Neural crest cell (in vitro differentiated cells): ENCODE measurements at places on chromosomes 5 and 9. TPM values are rescaled to one million over a fixed set of nuclear protein-coding genes. Genes with fewer than 3 reads are reported as not detected.

GRCh38 chr9:122339579-122339978 is 31.2 kb upstream of the PTGS1 start:
- H3K36me3 ChIP-seq: no peaks in the 10 kb centered on the region
- H3K27me3 ChIP-seq: peaks cover 25% of the 10 kb centered on the region
- H3K27ac ChIP-seq: no peak overlapping the region
- H3K4me1 ChIP-seq: peaks cover 5% of the 10 kb centered on the region
- no peak overlapping the region for H3K4me3 ChIP-seq

DNA sequence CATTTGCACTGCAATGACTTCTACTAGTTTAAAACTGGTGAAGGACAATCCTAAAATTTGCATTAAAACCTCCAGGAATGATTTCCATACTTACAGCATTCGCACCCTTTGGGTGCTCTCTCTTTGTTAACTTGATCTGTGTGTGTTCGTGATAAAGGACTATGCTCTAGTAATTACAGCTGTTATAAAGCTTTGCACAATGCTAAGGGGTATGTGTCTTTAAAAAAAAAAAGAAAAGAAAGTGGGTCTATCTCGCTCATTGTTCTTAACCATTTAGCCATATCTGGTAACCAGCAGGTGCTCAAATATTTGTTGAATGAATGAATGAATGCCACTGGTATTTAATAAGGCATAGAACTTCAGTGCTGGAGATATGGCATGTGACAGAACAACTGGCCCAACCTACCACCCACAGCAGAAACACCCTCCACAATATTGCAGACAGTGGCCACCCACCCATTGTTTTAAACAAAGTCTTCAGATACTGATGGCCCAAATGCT is 8.7 kb downstream of the TRIM36 start:
- peaks cover 36% of the 10 kb centered on the region for H3K36me3 ChIP-seq
- no peak overlapping the region for H3K4me3 ChIP-seq
- H3K27me3 ChIP-seq: no peaks in the 10 kb centered on the region
- H3K4me1 ChIP-seq: no peaks in the 10 kb centered on the region
- no peak for DNase-seq

SPATA6L gene
- 0.44 and 1.3 TPM in 2 replicates for total RNA-seq

SPATA31E1 gene
- 0.16 and 0.21 TPM in 2 replicates for total RNA-seq

ITGA1 gene
- 2.2 and 3.0 TPM in 2 replicates for total RNA-seq

SLC34A3 gene
- total RNA-seq: not detected in 2 replicates

DNA sequence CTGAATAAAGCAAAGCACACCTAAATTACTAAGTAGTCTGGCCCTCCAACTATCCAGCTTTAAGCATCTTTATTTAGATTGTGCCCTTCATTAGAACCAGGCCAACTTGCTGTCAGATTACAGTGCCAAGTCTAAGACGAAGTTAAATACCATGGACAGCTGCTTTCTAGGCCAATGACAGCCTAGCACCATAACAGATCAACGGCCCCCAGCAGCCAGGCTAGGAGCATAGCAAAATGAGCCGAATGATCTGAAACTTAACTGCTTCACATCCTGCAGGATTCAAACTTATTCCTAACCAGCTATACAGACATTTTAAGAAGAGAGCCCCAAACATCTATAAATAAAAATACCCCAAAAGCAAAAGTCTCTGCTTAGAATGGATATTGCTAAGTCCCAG is 6.8 kb downstream of the SLC24A2 start:
- DNase-seq: no peak
- H3K27ac ChIP-seq: no peak overlapping the region
- H3K4me1 ChIP-seq: peaks cover 3% of the 10 kb centered on the region

SLC25A2 gene
- 0.72 and 1.1 TPM in 2 replicates for total RNA-seq

DNA sequence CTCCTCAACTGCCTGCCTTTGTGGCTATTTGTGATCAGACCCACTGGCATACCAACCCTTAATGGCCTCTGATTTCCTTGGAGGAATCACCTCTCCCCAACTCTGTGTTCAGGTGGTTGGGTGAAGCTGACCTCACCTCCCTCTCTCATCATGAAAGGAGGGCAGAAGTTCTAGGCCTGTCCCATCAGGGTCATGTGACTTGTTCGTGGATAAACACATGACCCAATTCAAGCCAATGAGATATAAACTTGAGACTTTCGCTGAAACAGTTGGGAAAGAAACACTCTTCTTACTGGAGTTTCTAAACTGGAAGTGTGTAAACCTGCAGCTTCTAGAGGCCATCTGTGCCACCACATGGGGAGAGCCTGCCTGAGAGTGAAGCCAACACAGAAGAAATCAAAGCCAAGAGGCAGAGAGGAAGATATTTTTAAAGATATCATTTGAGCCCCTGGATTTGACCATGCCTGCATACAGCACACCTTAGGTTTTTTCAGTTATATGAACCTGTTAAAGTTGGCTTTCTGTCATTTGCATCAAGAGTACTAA is 5.8 kb downstream of the GABBR2 start:
- peaks cover 8% of the 10 kb centered on the region for H3K4me1 ChIP-seq
- peaks cover 92% of the 10 kb centered on the region for H3K27me3 ChIP-seq
- H3K36me3 ChIP-seq: no peaks in the 10 kb centered on the region
- no peak overlapping the region for H3K27ac ChIP-seq
- DNase-seq: no peak

GRCh38 chr9:129131300-129132145 is 20.3 kb downstream of the PTPA start:
- DNase-seq: peak; percentile 88
- no peaks in the 10 kb centered on the region for H3K27me3 ChIP-seq
- no peak overlapping the region for H3K27ac ChIP-seq
- peaks cover 12% of the 10 kb centered on the region for H3K36me3 ChIP-seq

DNA sequence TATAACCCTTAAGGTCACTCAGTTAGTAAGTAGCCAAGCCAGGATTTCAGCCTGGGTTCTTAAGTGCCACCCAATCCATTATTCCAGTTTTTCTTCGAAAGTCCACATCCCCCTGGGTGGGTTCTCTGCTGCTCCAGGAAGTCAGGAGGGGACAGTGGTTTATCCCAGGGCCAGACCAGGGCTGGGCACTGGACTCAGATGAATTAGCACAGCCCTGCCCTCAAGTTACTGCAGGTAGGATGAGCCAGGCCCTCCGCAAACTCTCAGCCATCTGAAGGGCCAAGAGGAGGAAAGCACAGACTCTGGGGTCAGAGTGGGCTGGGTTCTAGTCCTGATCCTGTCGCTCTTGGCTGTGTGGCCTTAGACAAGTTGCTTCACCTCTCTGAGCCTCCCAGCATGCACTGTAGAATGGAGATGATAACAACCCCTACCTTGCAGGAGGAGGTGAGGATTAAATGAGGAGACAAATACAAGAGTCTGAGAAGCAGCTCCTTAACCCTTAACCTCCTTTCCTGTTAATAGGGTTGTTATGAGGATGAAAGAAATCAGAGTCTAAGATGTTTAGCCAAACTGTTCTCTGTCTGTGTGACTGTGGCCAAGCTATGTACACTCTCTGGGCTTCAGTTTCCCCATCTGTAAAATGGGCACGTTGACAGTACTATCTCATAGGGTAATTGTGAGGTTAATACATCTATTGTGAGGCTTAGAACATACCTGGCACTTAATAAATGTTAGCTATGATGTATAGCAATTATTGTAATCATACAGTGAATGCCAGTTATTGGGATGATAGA is 6.8 kb upstream of the NEURL1B start:
- no peaks in the 10 kb centered on the region for H3K36me3 ChIP-seq
- H3K27me3 ChIP-seq: peaks cover 9% of the 10 kb centered on the region
- no peaks in the 10 kb centered on the region for H3K4me1 ChIP-seq
- H3K27ac ChIP-seq: no peak overlapping the region

VDAC1 gene
- total RNA-seq: 218 and 234 TPM in 2 replicates

- H3K36me3 ChIP-seq: no peaks in the 10 kb centered on the region
- H3K27ac ChIP-seq: no peak overlapping the region
- H3K4me1 ChIP-seq: no peaks in the 10 kb centered on the region
- DNase-seq: no peak
These were observed 100.2 kb upstream of the DMAC1 start for GRCh38 chr9:7899753-7900152.

DNA sequence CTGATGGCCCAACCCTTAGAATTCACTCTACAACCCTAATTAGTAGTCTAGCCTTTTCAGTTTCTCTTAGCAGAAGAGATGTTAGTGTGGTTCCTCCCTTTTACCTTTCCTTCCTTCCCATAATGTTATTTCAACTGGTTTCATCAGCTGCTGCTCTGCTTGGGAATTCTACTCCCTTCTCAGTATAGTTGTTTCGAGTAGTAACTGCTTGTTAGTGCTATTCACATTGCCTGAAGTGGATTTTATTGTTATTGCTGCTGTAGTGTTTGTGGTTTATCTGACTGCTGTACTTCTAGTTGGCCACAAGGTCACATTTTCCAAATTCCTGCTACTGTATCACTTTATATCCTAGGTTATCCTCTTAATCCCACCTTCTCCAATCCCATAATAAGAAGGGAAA is 29.7 kb downstream of the SMIM15 start:
- H3K27me3 ChIP-seq: no peaks in the 10 kb centered on the region
- no peak for DNase-seq
- peaks cover 9% of the 10 kb centered on the region for H3K4me1 ChIP-seq
- peak overlapping the region; percentile 3 for H3K27ac ChIP-seq
- H3K36me3 ChIP-seq: no peaks in the 10 kb centered on the region
- H3K4me3 ChIP-seq: no peak overlapping the region

GRCh38 chr5:91164424-91164823 is 218.7 kb downstream of the ARRDC3 start:
- H3K27me3 ChIP-seq: no peaks in the 10 kb centered on the region
- peak overlapping the region; percentile 35 for H3K27ac ChIP-seq
- H3K4me3 ChIP-seq: no peak overlapping the region
- peaks cover 3% of the 10 kb centered on the region for H3K36me3 ChIP-seq
- H3K4me1 ChIP-seq: peaks cover 33% of the 10 kb centered on the region
- DNase-seq: no peak
